ENCODE measurements at places on chromosomes 13 and 19.

- DNase-seq: peak; percentile 29
Measured at GRCh38 chr19:11814700-11815035, 595 bp downstream of the ZNF440 start.

DNA sequence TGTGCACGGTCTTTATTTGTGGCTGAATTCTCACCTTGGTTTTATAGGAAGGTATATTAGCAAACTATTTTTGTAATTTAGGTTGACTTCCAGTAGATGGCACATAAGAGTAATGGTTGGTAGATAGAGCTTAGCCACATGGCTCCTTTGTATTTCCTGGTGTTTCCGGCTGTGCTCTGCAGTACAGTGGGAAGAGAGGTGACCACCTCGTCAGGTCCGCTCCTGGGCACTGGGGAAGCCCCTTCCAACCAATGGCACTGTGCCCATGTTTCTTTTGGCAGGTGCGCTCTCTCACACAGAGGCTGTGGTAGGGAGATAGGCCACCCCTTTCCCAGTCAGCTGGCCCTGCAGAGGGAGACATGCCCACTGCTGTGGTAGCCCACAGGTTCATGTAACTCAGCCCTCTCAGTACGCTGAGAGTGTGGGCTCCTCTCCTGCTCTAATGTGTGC, 74.3 kb upstream of the ATP12A start:
- DNase-seq: peak; percentile 11

DNA sequence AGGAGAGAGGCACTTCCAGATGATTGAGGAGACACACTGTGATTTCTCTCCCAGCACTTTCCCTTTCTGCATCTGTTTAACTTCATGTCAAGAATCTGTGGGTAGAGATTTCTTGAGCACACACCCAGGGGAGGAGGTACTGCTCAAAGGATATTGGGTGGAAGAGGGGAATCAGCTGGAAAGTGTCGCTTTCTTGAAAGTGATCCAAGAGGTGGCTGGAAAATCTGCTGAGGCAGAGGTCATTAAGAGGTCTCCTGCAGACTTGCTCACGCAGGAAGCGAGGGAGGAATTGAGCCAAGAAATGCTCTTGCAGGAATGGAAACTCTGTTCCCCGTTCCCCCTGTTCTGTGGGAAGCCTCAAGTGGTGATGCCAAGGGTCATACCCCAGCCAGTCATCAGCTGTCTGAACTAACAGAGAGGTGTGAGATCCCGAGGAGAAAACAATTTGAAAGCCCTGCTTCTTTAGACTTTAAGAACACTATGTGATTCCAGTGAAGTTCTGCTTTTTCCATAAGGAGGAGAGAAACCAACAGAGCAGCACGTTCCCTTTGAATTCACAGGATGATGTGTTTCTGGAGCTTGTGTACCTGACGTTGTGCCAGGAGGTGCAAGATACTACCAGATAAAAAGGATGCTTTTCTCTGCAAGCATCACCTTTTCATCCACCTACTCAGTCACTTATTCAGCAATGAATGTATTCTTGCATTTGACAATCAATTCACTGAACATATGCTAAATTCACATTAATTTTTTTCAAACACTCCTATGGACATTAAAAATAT, 163.4 kb upstream of the GPR12 start:
- DNase-seq: peak; percentile 34

DNA sequence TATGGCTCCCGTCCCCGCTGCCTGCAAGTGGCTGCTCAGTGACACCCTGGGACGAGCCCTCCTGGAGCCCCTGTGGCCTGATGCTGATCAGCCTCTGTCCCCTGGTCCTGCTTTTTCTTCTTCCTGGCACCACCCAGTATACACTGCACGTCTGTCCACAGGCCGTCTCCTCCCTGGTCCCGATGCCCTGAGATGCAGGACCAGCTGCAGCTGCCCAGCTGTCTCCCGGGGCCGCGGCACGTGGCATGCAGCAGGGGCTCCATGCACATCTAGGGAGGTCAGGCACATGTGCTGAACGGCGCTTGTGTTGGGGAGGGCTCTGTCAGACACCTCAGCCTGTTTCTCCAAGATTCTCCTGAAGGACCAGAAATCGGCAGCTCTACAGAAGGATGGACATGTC, 30.2 kb downstream of the ZFR2 start:
- DNase-seq: no peak

- peak; percentile 56 for DNase-seq
Measured at GRCh38 chr13:48580185-48580803, 47.4 kb upstream of the RCBTB2 start.

DNA sequence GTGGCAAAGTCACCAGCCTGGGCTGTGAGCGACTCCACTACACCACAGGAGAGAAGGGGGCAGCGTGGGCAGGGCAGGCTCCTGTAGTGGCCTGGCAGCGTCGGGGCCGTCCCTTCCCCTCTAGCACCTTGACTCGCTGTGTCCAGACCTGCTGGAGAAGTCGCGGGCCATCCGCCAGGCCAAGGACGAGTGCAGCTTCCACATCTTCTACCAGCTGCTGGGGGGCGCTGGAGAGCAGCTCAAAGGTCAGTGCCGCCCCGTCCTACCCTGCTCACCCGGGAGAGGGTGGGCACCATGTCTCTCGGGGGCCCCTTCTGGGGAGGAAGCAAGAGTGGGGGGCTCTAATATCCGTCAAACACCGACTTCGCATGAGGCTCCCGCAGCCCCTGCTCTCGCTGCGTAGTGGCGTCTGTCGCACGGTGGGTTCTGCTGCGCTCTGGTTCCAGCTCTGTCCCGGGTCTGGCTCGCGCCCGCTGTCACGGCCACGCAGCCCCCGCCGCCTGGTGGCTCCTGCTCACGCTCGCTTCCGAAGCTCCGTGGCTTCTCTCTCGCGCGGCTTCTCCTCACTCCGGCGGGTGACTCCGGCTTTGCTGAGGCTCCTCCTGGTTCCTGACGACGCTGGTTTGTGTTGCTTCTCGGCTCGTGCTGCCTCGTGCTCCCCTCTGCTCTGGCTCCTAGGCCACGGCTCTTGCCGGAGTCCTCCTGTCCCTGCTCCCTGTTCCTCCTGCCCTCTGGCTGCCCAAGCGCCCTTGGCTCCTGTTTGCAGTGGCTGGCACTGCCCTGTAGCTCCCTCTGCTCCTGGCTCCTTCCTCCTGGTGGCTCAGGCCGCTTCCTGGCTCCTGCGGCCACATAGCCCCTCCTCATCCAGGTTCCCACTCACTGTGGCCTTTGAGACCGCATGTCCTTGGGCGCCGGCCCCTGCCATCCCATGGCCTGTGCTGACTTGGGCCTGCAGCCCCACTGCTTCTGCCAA, 27.2 kb downstream of the MYH14 start:
- no peak for DNase-seq

DNA sequence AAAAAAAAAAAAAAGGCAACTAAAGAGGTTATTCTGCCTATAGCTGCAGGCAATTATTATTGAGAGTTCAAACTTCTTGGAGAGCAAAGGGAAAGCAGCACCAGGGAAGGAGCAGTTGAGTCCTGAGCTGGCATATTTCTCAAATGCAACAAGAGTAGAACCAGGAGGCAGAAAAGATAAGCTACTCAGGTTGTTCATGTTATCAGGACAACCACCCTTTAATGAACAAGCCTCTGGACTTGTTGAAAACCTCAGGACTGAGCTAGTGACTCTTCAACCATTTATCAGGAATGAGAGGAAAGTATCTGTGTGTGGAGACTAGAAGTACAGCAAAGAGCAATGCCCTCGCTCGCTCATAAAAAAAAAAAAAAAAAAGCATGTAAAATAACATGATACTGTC, 183.0 kb downstream of the KCTD12 start:
- DNase-seq: no peak

GRCh38 chr13:50179977-50180376, 164.7 kb downstream of the KCNRG start:
- DNase-seq: no peak

GRCh38 chr19:7385062-7385461, 36.3 kb downstream of the ARHGEF18 start:
- DNase-seq: no peak

DNA sequence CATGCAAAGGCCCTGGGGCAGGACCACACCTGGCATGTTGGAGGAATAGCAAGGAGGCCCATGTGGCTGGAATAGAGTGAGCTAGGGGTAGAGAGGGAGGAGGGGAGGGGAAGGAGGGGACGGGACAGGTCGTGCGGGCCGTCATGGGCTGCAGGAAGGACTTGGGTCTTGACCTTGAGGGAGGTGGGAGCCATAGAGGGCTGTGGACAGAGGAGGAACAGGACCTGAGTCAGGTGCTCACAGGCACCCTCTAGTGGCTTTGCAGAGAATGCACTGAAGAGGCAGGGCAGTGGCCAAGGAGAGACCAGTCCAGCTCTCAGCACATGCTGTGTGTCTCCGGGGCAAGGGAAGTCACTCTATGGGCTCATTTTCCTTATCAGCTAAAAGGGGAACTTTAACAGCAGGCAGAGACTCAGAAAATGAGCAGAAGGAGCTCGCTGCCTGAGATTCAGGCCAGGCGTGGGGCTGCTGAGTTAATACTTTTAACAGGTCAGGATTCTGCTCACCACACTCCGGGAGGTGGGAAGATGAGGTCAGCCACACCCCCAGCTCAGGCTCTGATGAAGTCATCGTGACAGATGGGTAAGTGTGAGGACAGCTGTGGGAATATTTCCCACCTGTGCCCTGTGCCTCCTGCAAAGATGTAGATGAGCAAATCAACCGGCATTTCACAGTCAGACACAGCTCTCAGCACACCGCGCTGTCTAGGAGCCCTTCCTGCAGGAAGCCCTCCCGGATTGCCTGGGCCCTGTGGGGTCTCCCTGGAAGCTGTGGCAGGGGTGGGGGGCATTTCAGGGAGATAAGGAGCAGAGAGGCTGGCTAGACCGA, 6.0 kb upstream of the TNFAIP8L1 start:
- DNase-seq: peak; percentile 85

- DNase-seq: no peak
Measured at GRCh38 chr19:12944104-12944674, 1.5 kb upstream of the RAD23A start.

DNA sequence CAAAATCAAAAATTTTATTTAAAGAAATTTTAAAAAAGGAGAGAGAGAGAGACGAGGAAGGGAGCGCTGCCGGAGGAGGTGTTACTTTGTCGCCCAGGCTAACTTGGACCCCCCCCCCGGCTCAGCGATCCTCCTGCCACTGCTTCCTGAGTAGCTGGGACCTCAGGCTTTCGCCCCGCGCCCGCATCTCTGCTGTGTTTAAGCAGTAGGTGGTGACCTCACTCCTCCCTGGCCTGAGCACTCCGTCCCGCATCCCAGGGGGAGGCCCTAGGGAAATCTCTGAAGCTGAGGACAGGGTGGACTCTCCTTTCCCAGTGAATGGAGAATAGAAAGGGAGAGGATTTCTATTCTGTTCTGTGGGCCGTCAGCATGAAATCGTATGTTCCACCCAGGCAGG, 485 bp upstream of the ZNF845 start:
- DNase-seq: no peak

DNA sequence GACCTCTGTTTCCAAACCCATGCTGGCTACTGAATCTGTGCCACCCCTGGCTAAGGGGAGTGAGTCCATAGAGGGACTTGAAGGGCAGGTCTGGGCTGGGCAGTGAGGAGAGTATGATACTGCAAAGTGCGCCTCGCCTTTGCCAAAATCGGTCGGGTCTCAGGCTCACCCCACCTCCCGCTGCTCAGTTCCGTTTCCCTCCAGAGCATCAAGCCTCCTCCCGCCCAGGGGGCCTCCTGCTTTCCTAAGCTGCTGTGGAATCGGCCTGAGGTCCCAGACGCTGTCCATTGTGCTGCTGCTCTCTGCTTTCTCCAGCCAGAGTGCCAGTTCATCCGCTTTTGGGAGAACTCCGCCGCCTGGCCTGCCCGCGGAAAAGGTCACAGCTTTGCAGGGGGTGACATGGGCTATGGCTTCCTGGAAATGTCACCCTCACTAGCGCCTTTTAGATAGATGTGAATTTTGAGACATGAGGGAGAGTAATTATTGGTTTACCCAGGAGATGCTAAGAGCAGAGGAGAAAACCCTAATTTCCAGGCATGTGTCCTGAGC, 1418.4 kb downstream of the UQCRFS1 start:
- peak; percentile 47 for DNase-seq

DNA sequence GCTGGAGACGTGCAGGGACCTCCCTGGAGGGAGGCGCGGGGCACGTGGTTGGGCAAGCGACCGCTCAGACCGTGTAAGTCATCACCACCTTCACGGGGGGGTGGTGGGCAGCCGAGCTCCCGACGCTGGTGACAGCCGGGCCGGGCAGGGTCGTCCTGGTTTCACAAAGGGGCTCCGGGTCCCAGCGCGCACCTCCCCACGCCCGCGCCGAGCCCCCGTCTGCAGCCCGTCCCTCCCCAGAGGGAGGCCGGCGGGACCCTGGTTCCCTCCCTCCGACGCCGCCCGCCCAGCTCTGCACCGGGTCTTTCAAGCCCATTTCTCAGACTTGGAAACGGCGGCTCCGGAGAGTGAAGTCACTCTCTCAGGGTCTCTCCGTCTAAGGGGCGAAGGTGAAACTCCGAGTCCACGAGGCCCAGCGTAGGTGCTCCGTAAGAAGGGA, 729 bp upstream of the ARID3A start:
- peak; percentile 18 for DNase-seq

DNA sequence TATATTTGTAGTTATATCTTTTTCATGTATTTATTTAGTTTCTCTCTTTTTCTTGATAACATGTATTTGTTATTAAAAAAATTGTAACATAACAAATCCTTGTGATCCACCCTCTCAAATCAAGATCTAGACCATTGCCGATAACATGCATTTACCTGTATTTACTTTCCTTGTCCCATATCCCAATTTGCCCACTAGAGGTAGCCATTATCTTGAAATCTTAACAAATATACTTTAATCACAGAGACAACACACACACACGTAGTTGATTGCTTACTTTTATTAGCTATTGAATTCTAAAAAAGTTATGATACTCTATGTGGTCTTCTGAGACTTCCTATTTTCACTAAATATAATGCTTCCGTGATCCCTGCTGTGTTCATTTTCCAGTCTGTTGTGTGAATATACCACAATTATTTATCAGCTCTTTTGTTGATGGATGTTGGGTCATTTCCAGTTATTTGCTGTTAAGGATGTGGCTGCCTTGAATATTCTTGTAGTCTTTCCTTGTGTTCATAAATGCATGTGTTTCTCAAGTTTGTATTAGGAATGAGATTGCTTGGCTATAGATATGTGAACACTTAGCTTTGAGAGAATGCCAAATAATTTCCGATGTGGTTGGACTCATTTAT, 31.3 kb upstream of the ZMYM2 start:
- peak; percentile 31 for DNase-seq

GRCh38 chr13:51623473-51623872, 39.2 kb downstream of the WDFY2 start:
- DNase-seq: no peak

GRCh38 chr19:50992666-50993035, 8.8 kb downstream of the KLK8 start:
- DNase-seq: no peak
